ENCODE measurements at places on chromosomes 6 and 20.

GRCh38 chr6:163878698-163879097 lies 464.2 kb downstream of the QKI start:
- DNase-seq, result no peak

GRCh38 chr6:109852713-109853112 lies 125.4 kb upstream of the GPR6 start:
- DNase-seq, result no peak

DNA sequence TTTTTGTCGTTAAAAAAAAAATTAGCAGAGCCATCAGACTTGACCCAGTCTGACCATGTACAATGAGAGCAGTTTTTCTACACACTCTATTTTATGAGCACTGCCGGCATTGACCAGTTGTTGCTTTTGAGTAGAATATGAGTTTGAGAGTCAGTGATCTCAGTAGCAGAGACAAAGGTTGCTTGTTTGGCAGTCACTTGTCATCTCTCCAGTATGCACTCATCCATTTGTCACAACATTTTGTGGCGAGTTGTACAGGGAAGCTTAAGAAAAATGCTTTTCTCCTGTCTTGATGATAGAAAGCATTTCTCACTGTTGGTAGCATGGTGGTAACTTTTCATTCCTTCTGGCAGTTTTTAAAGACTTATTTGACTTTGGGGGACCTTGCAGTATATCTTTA lies 159.9 kb downstream of the MMS22L start:
- no peak for DNase-seq

GRCh38 chr6:39310542-39310941 lies 3.7 kb downstream of the KCNK17 start:
- no peak for DNase-seq

DNA sequence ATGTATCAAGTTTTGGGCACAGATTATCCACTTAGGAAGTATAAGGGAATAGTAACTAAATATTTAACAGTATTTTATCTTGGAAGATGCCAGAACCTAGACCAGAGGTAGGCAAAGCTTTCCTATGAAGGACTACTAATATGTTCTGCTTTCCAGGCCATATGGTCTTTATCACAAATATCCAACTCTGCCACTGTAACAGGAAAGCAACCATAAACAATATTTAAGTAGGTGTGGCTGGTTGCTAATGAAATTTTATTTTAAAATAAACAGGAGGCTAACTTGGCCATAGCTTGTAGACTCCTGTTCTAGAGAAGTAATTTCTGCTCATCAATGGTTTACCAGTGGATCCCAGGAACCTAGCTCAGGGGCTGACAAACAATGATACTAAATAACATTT lies 39.4 kb downstream of the NOL7 start:
- no peak for DNase-seq

- no peak for DNase-seq
Observed at GRCh38 chr6:144696610-144697368, 411.7 kb downstream of the UTRN start.

GRCh38 chr6:162621246-162621645 lies 106.3 kb downstream of the PRKN start:
- no peak for DNase-seq
